B cell (primary cell): ENCODE measurements at places on chromosomes 2 and 18. TPM values are rescaled to one million over a fixed set of nuclear protein-coding genes. Genes with fewer than 3 reads are reported as not detected.

Gene ERICH2
- total RNA-seq: not detected in 2 replicates

Gene MBP
- total RNA-seq: 192 and 193 TPM in 2 replicates

Gene KIF5C
- total RNA-seq: 6.0 and 6.1 TPM in 2 replicates

Gene NFATC1
- total RNA-seq: 108 and 120 TPM in 2 replicates

Gene APOB
- total RNA-seq: 0.12 TPM in 1 of 2 replicates, not detected in the other

Gene EMILIN1
- total RNA-seq: 0.39 and 0.52 TPM in 2 replicates

Gene COQ10B
- total RNA-seq: 29.1 and 29.6 TPM in 2 replicates

Gene GKN1
- not detected in 2 replicates for total RNA-seq

Gene DLGAP1
- total RNA-seq: 0.07 and 0.15 TPM in 2 replicates

Gene LYG2
- total RNA-seq: not detected in 2 replicates

Gene CD207
- not detected in 2 replicates for total RNA-seq

Gene NCKAP5
- total RNA-seq: not detected in 2 replicates

Gene PCARE
- not detected in 2 replicates for total RNA-seq

Gene ILKAP
- total RNA-seq: 98.6 and 102 TPM in 2 replicates

Gene ARHGAP28
- not detected in 2 replicates for total RNA-seq

DNA sequence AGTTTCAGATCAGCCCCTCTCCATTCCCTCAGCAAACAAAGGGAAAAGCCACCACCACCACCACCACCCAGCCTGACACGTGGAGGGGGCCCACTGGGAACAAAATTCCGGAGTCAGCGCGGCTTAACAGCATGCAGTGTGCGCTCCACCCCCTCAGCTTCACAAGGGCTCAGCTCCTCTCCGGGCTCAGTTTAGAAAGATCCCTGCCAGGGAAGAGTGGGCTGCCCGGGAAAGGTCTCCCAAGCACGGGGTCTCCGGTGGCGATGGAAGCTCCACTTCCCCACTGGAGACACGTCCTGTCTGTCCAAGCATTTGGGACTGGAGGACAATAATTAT lies 55.7 kb downstream of the SNORC start:
- peaks cover 63% of the 10 kb centered on the region for H3K27me3 ChIP-seq
- peaks cover 23% of the 10 kb centered on the region for H3K4me1 ChIP-seq
- no peaks in the 10 kb centered on the region for H3K36me3 ChIP-seq
- no peak overlapping the region for H3K4me3 ChIP-seq
- no peak overlapping the region for H3K27ac ChIP-seq
- no peak for DNase-seq

GRCh38 chr2:205959521-205959920 lies 126.5 kb downstream of the INO80D start:
- H3K36me3 ChIP-seq: no peaks in the 10 kb centered on the region
- no peaks in the 10 kb centered on the region for H3K4me1 ChIP-seq
- no peak for DNase-seq
- no peaks in the 10 kb centered on the region for H3K27me3 ChIP-seq

GRCh38 chr2:217932803-217933616 lies 69.8 kb downstream of the TNS1 start:
- DNase-seq: no peak
- no peak overlapping the region for H3K4me3 ChIP-seq
- peaks cover 5% of the 10 kb centered on the region for H3K4me1 ChIP-seq
- no peaks in the 10 kb centered on the region for H3K36me3 ChIP-seq

GRCh38 chr18:34397286-34397896 lies 172.7 kb upstream of the NOL4 start:
- no peak overlapping the region for H3K27ac ChIP-seq
- no peaks in the 10 kb centered on the region for H3K27me3 ChIP-seq
- no peak for DNase-seq
- no peaks in the 10 kb centered on the region for H3K36me3 ChIP-seq
- H3K4me1 ChIP-seq: no peaks in the 10 kb centered on the region
- H3K4me3 ChIP-seq: no peak overlapping the region

DNA sequence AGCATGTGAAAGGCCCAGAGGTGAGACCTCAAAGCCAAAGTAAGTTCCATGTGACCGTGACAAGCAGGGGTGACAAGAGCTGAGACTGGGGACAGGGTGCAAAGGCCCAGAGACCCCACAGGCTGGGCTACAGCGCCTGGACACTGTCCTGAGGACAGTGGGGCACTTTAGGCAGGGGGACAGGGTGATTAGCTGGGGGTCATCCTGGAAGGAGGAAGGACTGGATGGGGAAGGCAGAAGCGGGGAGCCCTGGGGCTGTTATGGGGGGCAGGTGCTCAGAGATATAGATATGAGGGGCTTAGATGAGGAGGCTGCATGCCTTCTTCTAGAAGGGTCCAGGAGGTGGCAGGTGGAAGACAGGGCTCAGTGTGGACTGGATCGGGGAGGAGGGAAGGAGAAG lies 31.5 kb downstream of the KIF1A start:
- no peak for DNase-seq
- no peaks in the 10 kb centered on the region for H3K4me1 ChIP-seq
- H3K27me3 ChIP-seq: no peaks in the 10 kb centered on the region
- H3K27ac ChIP-seq: no peak overlapping the region
- H3K4me3 ChIP-seq: no peak overlapping the region

- no peak overlapping the region for H3K27ac ChIP-seq
- H3K4me3 ChIP-seq: no peak overlapping the region
- peaks cover 14% of the 10 kb centered on the region for H3K27me3 ChIP-seq
- H3K4me1 ChIP-seq: no peaks in the 10 kb centered on the region
- no peak for DNase-seq
Measured at GRCh38 chr2:217325251-217325650, 465.4 kb upstream of the TNP1 start.

- peak; percentile 96 for DNase-seq
- H3K27ac ChIP-seq: peak overlapping the region; percentile 91
- peaks cover 63% of the 10 kb centered on the region for H3K4me1 ChIP-seq
- peaks cover 36% of the 10 kb centered on the region for H3K36me3 ChIP-seq
Measured at GRCh38 chr18:79405781-79406575, 10.2 kb downstream of the NFATC1 start.

GRCh38 chr2:196142825-196143224 lies 28.6 kb downstream of the STK17B start:
- no peak for DNase-seq
- H3K27me3 ChIP-seq: no peaks in the 10 kb centered on the region
- peaks cover 42% of the 10 kb centered on the region for H3K36me3 ChIP-seq

DNA sequence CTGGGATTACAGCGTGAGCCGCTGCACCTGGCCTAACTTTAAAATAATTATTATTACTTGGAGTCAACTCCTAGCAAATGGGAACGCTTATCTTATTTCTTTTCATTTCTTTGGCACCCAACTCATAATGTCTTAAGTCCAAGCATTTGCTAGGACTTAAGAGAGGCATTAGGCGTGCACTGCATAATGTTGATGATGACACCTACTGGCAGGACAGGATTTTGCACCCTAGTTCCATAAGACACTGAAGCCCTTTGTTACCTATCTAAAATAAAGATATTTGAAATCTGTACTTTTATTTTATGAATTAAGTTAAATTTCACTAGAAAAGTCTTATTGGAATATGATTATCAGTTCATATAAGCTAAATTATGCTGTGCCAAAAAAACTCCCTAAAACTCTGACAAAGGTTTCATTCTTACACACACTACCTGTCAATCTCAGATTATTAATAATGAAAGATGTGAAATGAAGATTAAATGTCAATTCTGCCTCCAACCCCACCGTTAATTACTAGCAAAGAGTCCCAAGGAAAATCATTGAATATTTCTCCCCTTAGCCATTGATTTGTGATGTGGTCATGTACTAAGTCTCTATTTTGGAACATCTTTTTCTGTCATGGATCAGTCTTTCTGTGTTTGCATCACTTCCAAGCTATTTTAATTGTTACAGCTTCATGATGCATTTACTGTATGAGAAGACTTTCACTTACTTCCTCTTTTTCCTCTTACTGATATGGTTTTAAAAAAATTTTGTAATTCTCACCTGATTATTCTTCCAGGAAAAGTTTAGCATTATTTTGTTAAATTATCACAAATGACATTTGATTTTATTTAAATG lies 12.7 kb upstream of the CDH2 start:
- H3K27ac ChIP-seq: no peak overlapping the region
- DNase-seq: no peak
- H3K36me3 ChIP-seq: no peaks in the 10 kb centered on the region
- H3K27me3 ChIP-seq: no peaks in the 10 kb centered on the region

DNA sequence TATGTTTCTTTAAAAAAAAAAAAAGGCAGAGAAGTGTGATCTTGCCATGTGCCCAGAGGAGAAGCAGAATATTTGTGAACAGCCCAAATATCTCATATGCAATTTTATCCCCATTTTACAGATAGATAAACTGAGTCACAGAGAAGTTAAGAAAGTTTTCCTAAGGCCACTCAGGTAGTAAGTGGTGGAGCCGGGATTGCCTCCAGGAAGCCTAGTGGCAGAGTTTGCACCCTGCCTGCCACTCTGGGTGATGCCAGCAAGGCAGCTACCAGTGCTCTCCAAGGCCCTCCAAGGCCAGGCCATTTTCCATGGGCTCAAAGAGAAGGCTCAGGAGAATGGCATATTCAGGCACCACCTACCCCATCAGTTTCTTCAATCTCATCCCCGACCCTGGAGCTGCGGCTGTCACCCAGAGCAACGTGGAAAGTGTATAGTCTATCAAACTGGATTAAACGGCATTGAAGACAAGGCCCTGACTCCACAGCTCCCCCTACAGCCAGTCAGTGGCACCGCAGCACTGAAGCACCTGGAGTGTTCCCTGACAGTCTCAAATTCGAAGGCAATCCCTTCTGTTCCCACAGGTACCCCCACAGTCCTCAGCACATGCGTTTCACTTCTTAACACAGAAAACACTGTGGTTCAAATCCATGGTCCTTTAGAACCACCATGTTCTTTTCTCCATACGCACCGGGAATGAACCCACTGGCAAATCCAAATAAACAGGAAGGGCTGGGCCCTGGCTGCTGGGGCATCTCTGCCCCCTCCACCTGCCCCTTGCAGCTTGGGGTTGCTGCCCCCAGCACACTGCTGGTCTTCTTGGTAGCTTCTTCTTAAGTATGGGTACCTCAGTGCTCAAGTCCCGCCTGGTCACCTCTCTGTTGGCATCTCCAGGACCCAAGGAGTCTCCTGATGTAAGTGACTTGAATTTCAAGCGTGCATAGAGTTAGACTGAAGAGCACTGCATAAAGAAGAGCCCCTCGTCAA lies 175.3 kb downstream of the INHBB start:
- H3K27me3 ChIP-seq: no peaks in the 10 kb centered on the region
- H3K36me3 ChIP-seq: no peaks in the 10 kb centered on the region
- no peak overlapping the region for H3K27ac ChIP-seq
- no peak overlapping the region for H3K4me3 ChIP-seq
- H3K4me1 ChIP-seq: no peaks in the 10 kb centered on the region
- DNase-seq: no peak

GRCh38 chr2:231616296-231616695 lies 23.6 kb downstream of the TEX44 start:
- H3K4me3 ChIP-seq: no peak overlapping the region
- H3K27me3 ChIP-seq: no peaks in the 10 kb centered on the region
- H3K4me1 ChIP-seq: peaks cover 21% of the 10 kb centered on the region

GRCh38 chr2:233833345-233833744 lies 21.0 kb downstream of the HJURP start:
- H3K4me3 ChIP-seq: no peak overlapping the region
- no peak overlapping the region for H3K27ac ChIP-seq
- no peaks in the 10 kb centered on the region for H3K36me3 ChIP-seq
- H3K4me1 ChIP-seq: no peaks in the 10 kb centered on the region
- no peak for DNase-seq

GRCh38 chr2:128367601-128368359 lies 49.1 kb upstream of the HS6ST1 start:
- DNase-seq: no peak
- no peaks in the 10 kb centered on the region for H3K36me3 ChIP-seq
- H3K27ac ChIP-seq: no peak overlapping the region
- H3K4me3 ChIP-seq: no peak overlapping the region
- no peaks in the 10 kb centered on the region for H3K27me3 ChIP-seq

DNA sequence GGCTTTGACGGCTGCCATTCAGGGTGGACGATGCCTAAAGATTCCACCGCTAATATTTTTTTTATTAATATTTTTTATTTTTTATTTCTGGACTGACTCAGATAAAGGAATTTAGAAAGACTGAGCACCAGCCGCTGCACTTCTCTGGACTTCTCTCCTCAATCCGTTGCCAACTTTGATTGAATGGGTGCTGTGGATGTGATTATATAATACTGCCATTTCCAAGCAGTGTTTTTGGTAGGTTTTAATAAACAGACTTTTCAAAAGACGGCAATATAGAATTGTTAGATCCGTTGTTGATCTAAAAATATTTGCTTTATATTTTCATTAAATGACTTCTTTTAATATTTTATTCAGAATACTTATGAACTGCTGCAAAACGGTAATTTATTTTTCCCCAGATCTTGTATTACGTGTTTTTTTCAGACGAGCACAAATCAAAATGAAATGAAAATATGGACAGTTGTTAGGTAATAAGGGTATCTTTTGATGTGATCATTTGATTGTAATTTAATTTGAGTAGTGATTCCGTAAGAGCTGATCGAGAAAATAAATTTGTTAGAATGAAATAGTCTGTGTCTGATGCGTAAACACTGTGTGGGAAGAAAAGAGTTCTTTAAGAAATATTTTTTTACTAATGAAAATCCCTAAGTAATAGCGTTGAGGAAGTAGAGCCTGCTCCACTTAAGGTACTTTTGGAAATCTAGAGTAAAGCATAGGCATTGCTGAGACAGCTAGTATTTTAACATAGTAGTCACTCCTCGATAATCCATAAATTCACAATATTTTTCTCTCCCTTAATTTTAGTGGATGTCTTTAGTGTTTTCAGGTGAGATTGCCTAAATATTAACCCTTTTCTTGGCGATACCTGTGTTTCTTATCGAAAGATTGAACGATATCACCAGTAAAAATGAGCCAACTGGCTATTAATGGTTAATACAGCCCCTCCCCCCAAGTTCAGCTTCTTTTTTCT lies 4.4 kb downstream of the POU3F3 start:
- H3K27ac ChIP-seq: no peak overlapping the region
- peaks cover 39% of the 10 kb centered on the region for H3K4me1 ChIP-seq
- H3K36me3 ChIP-seq: no peaks in the 10 kb centered on the region
- DNase-seq: peak; percentile 33

DNA sequence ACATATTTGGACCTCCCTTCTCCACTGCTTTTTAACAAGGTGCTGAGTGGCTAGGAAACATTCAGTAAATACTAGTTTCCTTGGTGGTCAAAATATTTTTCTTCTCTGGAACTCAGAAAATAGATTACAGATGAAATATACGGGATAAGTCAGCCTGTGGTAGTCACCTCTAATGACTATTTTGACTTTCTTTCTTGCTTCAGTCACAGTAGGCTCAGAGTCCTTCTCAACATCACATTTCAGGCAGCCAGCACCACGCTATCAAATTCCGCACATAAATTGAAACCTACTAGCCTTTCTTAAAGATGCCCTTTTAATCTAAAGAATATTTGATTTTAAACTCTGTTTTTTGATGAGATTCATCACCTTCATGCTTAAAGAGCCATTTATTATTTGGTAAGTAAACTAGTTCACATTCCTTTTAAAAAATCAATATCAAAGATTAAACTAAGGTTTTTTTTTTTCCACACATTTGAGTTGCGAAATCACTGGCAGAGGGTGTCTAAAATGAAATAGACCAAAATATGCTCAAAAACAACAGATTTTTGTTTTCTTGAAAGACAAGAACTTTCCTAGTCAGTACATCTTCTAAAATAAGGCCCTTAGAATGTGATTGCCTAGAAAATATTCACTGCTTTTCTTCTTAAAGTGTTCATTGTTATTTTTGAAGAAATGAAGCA lies 181.5 kb downstream of the NRXN1 start:
- no peak overlapping the region for H3K27ac ChIP-seq
- DNase-seq: no peak
- no peaks in the 10 kb centered on the region for H3K4me1 ChIP-seq
- H3K36me3 ChIP-seq: no peaks in the 10 kb centered on the region
